ENCODE measurements at places on chromosomes 3 and 15. TPM values are rescaled to one million over a fixed set of nuclear protein-coding genes. Genes with fewer than 3 reads are reported as not detected.

DNA sequence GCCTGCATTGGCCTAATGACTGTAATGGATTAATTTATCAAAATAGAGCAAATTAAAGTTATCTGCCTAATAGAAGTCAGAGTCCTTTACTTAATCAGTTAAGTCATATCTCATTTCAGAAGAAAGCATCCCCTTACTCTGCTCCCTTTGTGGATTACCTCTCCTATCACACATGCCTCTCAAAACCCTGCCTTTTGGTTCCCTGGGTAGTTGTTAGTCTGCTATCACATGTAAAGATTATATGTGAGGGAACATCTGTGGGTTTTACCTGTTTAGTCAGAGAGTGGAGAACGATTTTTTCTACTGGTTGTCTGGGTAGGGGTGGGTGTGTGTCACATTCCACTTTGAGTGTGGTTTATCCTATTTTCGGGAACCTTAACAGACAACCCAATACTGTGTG lies 16.4 kb downstream of the UBE2E2 start:
- no peak for DNase-seq

DNA sequence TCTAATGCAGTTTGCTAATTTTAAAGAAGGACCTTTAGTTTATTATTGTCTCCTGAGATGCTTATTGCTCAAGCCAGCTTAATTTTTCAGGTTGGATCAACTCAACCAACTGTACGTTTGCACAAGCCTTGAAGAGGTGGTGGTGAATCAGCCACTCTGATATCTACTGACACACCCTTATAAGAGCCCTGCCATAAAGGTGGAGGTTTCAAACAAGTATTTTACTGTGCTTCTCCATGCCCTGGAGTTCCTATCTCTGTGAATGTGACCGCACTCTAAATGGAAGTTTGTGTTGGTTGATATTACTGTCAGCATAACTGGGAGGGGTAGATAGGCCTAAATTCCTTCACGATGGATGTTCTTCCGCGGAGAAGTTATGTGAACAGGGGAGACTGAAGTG lies 297.3 kb upstream of the UBE2E1 start:
- no peak for DNase-seq

The IGSF10 gene
- total RNA-seq, result 0.02 TPM

The ATP13A5 gene
- not detected for total RNA-seq

The THAP10 gene
- 2.8 TPM for total RNA-seq

The GOLGA6L24 gene
- total RNA-seq, result not detected

The EPHA3 gene
- not detected for total RNA-seq

Data from HCT116 (cell line).